Motor neuron (in vitro differentiated cells): ENCODE measurements at places on chromosomes 1 and 21. TPM values are rescaled to one million over a fixed set of nuclear protein-coding genes. Genes with fewer than 3 reads are reported as not detected.

DNA sequence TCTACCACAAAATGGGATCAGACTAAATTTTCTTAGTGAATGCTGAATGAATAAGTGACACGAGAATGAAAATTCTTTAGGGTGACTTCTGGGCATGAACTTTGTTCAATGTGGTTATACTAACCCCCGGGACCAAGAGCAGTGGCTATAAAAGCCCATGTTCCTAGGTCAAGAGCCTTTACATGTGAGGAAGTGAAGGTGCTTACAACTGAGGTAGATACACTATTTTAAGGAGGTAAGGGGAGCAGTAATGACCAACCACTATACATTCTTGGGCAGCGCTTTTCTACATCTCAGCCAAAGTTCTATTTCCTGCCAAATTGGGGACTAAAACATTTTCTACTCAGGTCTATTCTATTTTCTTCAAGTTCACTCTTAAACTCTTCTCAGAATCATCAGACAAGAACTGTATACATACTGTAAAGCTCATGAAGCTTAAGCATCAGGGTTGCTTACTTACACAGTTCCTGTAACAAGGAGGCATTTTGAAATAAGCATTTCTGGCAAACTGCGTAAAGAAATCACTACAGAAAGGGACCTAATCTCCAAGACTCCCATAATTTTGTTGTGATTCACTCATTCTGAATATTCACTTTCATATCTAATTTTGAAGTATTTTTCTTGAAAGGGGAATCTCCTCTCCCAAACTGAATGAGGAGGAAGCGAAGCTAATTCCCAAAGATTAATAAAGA lies 8.5 kb upstream of the ARHGAP29 start:
- ATAC-seq = no peak

DNA sequence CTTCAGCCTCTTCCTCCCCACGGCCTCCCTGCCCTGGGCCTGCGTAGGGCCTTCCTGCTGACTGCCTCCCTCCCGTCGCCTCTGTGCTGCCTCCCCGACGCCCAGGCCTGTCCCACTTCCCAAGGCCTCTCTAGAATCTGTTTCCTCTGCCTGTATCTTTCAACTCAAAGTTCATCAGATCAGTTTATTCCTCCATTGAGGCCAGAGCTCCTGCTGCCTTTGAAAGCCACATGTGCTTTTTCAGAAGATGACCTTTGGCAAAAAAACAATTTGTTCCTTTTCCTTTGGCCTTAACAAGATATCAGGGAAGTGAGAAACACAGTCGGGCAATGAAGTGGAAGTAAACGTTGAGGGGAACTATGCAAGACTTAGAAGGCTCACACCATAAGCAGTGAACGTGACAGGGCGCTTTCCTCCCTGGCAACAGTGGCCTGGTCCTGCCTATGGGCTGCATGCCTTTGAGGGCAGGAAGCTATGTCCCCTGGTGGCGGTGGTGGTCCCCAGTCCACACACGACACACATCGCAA lies 85.9 kb downstream of the PSMG1 start:
- ATAC-seq = no peak

The TCEA3 gene
- total RNA-seq = 1.6 and 2.8 TPM in 2 replicates

The PTPN14 gene
- 13.3 and 14.2 TPM in 2 replicates for total RNA-seq
